ENCODE measurements at places on chromosomes 5 and 9.

DNA sequence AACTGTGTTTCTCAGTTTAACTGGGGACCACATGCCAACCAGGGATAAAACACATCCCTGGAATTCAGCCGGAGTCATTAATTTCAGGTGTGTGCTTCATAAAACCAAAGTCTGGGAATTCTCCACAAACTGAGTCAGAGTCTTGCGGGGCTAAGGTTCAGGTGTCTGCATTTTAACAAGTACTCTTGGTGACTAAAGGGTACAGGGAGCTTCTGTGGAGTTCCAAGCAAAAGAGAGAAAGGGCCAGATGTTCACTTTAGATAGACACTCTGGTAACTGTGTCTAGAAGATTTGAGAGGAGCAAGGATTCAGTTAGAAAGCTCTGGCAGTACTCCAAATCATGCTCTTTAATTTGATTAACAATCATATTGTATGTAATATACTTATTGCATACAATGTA is 4.0 kb downstream of the NADK2 start:
- no peak for DNase-seq

- no peak for DNase-seq
Observed at GRCh38 chr9:18433620-18434019, 40.3 kb upstream of the ADAMTSL1 start.

- no peak for DNase-seq
Observed at GRCh38 chr5:72364951-72365350, 44.8 kb downstream of the PTCD2 start.

DNA sequence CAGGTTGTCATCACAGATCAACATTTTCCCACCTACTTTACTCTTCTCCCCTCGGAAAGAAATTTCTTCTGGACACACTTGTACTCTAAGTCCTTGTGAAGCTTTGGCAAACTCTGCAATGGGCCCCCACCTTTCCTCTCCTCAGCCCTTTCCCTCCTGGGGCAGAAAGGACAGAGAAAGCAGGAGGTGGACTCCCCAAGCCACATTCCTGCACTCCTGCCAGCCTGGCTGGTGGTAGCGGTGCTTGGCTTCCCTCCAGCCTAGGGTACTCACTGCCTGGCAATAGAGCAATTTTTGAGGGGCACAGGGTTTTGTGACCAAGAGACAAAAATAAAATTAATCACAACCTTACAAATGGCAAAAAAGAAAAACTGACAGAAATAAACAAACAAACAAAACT is 451.4 kb downstream of the ZSWIM6 start:
- DNase-seq, result no peak

- no peak for DNase-seq
Observed at GRCh38 chr9:104258296-104259011, 164.3 kb downstream of the SMC2 start.

DNA sequence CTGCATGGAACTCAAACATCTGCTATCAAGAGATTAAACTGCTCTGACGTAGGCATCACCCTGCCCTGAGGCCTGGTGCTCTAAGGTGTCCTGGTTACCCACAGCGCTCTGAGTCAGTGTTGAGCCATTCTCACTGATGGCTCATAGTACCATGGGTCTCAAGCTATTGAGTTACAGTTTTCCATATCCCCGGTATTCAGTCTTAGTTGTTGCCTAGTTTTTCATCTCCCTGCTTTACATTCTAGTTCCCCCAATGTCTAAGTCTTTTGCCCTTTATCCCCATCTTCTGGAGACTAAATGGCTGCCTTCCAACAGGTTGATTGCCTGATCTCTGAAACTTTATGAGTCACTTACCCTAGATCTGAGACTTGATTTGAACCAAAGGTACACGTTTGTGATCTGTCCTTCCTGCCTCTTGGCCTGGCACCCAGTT is 161.2 kb upstream of the PTGER4 start:
- DNase-seq, result no peak

- no peak for DNase-seq
Observed at GRCh38 chr9:106414042-106414441, 448.9 kb upstream of the ZNF462 start.

- no peak for DNase-seq
Observed at GRCh38 chr5:52898961-52899680, 90.0 kb upstream of the ITGA2 start.

DNA sequence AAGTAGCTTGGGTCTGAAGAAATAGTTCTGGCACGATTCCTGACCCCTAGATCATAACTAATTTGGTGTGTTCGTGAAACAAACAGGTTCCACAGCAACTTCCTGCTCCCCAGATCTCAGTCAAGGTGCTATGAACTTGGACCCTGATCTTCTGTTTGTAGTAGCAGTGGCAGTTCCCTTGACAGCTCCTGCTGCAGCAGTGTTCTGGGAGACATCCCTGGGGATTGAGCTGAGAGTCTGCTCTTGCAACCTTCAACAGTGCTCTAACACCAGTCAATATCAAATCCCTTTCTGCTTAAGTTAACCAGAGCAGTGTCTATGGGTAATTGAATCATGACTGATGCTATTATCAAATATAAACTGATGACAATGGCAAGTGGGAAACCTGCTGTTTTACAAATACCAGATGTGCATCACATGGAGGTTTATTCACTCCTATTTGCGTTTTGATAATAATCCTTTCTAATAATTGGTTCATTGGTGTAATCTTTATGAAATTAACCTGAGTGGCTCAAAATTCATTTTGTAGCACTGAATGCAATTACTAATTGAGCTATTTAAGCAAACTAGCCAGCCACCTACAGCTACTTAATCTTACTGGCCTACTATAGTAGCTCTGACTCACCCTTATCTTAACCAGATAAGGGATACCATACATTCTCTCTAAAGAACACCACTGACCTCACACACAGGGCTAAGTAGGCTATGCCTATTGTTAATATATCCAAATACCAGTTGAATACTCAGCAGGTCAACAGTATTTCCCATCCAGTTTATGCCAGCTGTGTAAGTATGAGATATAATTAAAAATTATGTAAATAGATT is 21.9 kb downstream of the KDM4C start:
- no peak for DNase-seq

GRCh38 chr9:87605676-87606075 is 108.0 kb downstream of the DAPK1 start:
- DNase-seq, result no peak

DNA sequence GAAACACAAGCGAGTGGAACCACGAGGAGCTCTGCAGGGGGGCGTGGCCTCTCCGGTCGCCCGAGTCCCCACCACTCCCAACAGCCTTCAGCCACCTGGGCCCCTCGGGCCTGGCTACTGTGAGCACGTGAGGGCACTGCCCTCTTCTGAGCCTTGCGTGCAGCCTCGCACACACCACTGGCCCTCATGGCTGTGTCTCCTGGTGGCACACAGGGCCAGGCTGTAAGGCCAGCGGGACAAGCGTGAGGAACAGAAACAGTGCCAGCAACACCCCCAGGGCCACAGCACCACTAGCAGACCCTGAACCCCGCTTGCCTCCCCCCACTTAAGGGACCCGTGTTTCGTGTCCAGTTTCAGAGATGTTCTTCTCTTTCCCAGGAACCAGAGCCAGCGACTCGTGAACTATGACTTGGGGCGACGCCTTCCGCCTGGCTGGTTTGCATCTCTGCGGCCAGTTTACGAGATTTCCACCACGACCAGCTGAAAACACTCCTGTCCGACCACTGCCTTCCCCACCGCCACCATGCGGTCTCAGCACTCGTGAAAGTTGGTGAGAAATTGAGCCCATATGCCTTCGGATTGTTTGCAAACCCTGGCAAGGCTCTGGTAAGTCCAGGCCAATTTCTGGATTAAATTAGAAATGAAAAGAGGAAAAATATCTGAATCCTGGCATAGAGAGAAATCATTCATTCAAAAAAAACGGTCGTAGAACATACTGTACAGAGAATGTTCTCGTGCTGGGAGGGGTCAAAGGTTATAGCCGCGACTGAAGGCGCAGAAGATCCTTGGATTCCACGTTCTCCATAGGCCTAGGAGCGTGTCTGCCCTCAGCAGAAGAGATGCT is 135.6 kb downstream of the ZNF354C start:
- DNase-seq, result no peak

DNA sequence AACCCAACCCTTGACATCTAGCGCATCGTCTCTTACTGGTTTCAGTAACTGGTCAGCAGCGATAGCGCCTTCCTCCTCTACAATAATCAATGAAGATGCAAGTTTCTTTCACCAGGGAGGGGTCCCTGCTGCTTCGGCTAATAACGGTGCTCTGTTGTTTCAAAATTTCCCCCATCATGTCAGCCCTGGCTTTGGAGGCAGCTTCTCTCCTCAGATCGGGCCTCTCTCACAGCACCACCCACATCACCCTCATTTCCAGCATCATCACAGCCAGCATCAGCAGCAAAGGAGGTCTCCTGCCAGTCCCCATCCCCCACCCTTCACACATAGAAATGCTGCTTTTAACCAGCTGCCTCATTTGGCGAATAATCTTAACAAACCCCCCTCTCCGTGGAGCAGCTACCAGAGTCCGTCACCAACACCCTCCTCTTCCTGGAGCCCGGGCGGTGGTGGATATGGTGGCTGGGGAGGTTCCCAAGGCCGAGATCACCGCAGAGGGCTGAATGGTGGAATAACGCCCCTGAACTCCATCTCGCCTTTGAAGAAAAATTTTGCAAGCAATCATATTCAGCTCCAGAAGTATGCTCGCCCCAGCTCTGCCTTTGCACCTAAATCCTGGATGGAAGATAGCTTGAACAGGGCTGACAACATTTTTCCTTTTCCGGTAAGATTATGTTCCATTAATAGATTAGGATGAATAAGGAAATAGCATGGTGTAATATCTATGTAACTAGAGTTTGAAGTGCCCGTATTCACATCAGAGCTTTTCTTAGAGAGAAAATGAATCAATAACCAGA is 2.2 kb downstream of the CPEB4 start:
- no peak for DNase-seq

- DNase-seq, result no peak
Observed at GRCh38 chr5:7500256-7500655, 104.3 kb downstream of the ADCY2 start.

All from NCI-H2029 treated with DMSO at 0.1 percent for 48 hours (cell line).